Glomerular endothelial cell (primary cell): ENCODE measurements at places on chromosomes 3 and 15. TPM values are rescaled to one million over a fixed set of nuclear protein-coding genes. Genes with fewer than 3 reads are reported as not detected.

The FEZF2 gene
- not detected in 2 replicates for total RNA-seq

The TM6SF1 gene
- total RNA-seq, result 23.0 and 38.0 TPM in 2 replicates

The PTPRG gene
- 25.0 and 30.5 TPM in 2 replicates for total RNA-seq

The NRG4 gene
- total RNA-seq, result not detected in 2 replicates

The RTP1 gene
- not detected in 2 replicates for total RNA-seq
